ENCODE measurements at places on chromosomes 2 and 18. TPM values are rescaled to one million over a fixed set of nuclear protein-coding genes. Genes with fewer than 3 reads are reported as not detected.

- no peak for DNase-seq
- no peaks in the 10 kb centered on the region for H3K4me1 ChIP-seq
- H3K27ac ChIP-seq: no peak overlapping the region
- no peak overlapping the region for H3K4me3 ChIP-seq
Observed at GRCh38 chr2:1002350-1002749, 51.7 kb downstream of the SNTG2 start.

DNA sequence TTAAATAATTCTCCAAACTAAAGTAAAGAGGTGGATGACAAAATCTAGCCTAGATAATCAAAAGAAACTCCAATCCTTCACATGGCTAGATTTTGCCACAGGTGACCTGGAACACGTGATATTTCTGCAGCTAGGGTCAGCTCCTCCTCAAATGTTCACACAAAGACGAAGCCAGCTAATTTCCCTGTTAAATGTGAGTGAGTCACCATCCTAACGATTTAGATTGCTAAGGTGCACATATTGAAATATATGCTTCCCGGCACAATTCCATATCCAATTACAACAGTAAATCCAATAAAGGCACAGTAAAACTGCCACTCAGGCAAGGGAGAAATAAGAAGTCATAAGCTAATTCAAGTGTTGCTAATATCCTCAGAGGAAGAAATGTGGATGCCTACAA is 28.7 kb downstream of the IKZF2 start:
- H3K36me3 ChIP-seq: no peaks in the 10 kb centered on the region
- H3K4me3 ChIP-seq: no peak overlapping the region
- no peak for DNase-seq
- no peaks in the 10 kb centered on the region for H3K27me3 ChIP-seq
- H3K27ac ChIP-seq: no peak overlapping the region
- H3K4me1 ChIP-seq: peaks cover 21% of the 10 kb centered on the region

The CTIF gene
- 59.7 TPM for total RNA-seq

The CIDEA gene
- total RNA-seq: 5.5 TPM

DNA sequence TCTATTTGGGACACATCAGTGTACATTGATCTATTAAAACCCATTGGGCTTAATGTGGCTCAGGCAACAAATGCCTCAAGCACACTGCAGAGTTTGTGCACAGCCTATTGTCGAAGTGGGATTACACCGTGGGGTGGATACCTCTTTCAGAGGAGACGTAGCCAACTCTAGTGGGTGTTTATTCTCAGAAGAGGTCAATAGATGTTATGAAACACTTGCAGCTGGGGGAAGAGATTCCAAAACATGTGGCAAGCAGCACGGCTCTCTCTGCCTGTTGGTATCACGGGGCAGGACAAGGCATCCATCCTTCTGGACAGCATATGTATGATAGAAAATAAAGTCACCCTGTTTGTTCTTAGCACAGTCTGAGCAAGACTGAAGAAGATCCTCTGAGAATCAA is 121.4 kb upstream of the COPS8 start:
- no peak for DNase-seq
- H3K27ac ChIP-seq: peak overlapping the region; percentile 43
- H3K27me3 ChIP-seq: no peaks in the 10 kb centered on the region
- H3K4me1 ChIP-seq: peaks cover 14% of the 10 kb centered on the region

- DNase-seq: no peak
- H3K4me3 ChIP-seq: no peak overlapping the region
- no peaks in the 10 kb centered on the region for H3K36me3 ChIP-seq
- no peaks in the 10 kb centered on the region for H3K27me3 ChIP-seq
- H3K27ac ChIP-seq: no peak overlapping the region
- H3K4me1 ChIP-seq: no peaks in the 10 kb centered on the region
Observed at GRCh38 chr2:240405684-240406313, 29.7 kb upstream of the GPC1 start.

DNA sequence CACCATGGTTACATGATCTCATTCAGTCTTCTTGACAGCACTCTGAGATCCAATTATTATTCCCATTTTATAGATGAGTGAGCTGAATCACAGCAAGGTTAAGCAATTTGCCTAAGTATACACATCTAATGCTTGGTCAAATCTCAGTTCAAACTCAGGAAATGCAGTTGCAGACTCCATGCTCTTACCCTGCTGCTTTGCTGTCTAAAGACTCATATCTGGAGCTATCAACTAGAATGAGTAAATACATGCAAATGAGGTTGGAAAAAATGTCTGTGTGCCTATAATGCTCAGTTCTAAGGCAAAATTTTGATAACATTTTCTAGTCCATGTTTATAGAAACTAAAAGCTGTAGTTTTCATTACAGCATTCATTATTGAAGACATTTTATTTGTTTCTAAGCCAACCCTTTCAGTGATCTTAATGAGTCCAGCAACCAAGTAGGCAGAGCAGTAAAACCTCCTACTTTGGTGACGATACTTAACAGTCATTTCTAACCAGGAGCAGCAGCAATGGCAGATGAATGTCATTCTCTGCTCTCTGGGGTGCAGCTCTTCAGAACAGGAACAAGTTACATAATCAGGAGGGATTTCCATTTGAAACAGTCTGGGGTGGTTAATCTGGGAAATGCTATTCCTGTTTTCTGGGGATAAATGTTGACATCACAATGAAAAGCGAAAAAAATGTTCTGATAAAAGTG is 396.8 kb upstream of the UBE2E3 start:
- no peaks in the 10 kb centered on the region for H3K27me3 ChIP-seq
- no peaks in the 10 kb centered on the region for H3K4me1 ChIP-seq
- H3K36me3 ChIP-seq: no peaks in the 10 kb centered on the region
- no peak overlapping the region for H3K27ac ChIP-seq
- no peak overlapping the region for H3K4me3 ChIP-seq
- no peak for DNase-seq

The TLX2 gene
- not detected for total RNA-seq

- H3K27me3 ChIP-seq: no peaks in the 10 kb centered on the region
- no peaks in the 10 kb centered on the region for H3K4me1 ChIP-seq
- no peak for DNase-seq
- no peak overlapping the region for H3K27ac ChIP-seq
- no peaks in the 10 kb centered on the region for H3K36me3 ChIP-seq
- H3K4me3 ChIP-seq: no peak overlapping the region
Observed at GRCh38 chr2:48213646-48214045, 307.3 kb upstream of the FBXO11 start.

- no peaks in the 10 kb centered on the region for H3K36me3 ChIP-seq
- H3K4me3 ChIP-seq: no peak overlapping the region
- DNase-seq: no peak
Observed at GRCh38 chr2:39663187-39663930, 2.4 kb upstream of the TMEM178A start.

DNA sequence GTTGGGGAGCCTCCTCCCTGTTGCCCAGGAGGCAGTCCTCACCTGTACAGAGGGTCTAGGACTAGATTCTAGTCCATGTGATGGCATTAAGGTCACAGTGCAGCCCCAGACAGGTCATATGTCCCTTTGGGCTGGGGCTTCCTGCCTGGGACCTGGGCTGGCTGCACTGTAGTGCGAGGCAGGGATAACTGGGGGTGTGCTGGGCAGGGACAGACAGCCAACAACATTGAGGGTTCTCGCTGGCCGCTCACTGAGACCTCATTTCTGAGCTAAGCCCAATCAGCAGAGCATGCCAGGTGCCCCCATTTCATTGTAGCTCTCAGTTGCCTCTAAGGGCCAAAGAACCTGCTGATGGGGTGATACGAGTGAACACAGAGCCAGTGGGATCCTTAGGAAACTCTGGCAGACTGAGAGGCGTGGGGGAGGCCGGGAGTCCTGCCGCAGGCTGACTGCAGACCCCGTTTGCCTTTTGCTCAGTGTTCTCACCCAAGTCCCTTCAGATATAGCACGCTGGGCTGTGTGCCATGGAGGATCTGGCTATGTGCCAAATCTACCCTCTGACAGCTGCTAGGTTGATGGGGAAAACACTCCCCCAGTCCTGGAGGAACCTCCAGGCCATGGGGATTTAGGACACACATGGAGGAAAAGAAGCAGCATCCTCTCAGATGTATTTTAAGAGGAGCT is 51.9 kb downstream of the DYSF start:
- H3K4me3 ChIP-seq: no peak overlapping the region
- H3K27me3 ChIP-seq: no peaks in the 10 kb centered on the region
- peaks cover 57% of the 10 kb centered on the region for H3K4me1 ChIP-seq
- H3K36me3 ChIP-seq: no peaks in the 10 kb centered on the region
- DNase-seq: peak; percentile 59

GRCh38 chr2:12787891-12788801 is 71.4 kb downstream of the TRIB2 start:
- H3K27me3 ChIP-seq: no peaks in the 10 kb centered on the region
- DNase-seq: peak; percentile 44
- H3K4me1 ChIP-seq: peaks cover 16% of the 10 kb centered on the region
- no peak overlapping the region for H3K4me3 ChIP-seq

The GCG gene
- not detected for total RNA-seq

GRCh38 chr2:68333931-68334330 is 14.2 kb upstream of the CNRIP1 start:
- no peaks in the 10 kb centered on the region for H3K4me1 ChIP-seq
- no peaks in the 10 kb centered on the region for H3K36me3 ChIP-seq
- H3K27ac ChIP-seq: no peak overlapping the region
- no peaks in the 10 kb centered on the region for H3K27me3 ChIP-seq

DNA sequence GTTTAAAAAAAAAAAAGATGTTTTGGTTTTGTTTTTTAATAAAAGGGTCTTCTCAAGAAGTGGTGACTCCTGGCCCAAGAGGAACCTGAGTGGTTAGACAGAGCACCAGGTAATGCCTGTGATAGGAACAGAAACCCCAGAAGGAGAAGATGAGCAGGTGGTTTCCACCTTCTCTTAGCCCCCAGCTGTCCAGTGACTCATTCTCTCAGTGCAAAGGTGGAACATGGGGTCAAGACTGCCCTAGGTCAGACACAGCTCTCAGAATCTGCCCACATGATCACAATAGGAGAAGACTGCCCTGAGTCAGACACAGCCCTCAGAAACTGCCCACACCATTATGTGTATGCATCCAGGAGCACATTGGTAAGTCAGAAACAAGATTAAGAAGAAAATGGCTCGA is 61.8 kb downstream of the TBC1D8 start:
- H3K27ac ChIP-seq: no peak overlapping the region
- no peak overlapping the region for H3K4me3 ChIP-seq
- peaks cover 4% of the 10 kb centered on the region for H3K4me1 ChIP-seq
- no peaks in the 10 kb centered on the region for H3K27me3 ChIP-seq
- H3K36me3 ChIP-seq: no peaks in the 10 kb centered on the region
